Activated naive CD8-positive, alpha-beta T cell treated with anti-CD3 and anti-CD28 coated beads for 36 hours (primary cell): ENCODE measurements at places on chromosomes 3 and 15. TPM values are rescaled to one million over a fixed set of nuclear protein-coding genes. Genes with fewer than 3 reads are reported as not detected.
A peak's percentile ranks its signal among the peaks of the same experiment; 100 is the strongest.

Gene PLS1
- total RNA-seq: 6.2 TPM

Gene FGD5
- total RNA-seq: 0.27 TPM

Gene IL12A
- total RNA-seq: 0.41 TPM

DNA sequence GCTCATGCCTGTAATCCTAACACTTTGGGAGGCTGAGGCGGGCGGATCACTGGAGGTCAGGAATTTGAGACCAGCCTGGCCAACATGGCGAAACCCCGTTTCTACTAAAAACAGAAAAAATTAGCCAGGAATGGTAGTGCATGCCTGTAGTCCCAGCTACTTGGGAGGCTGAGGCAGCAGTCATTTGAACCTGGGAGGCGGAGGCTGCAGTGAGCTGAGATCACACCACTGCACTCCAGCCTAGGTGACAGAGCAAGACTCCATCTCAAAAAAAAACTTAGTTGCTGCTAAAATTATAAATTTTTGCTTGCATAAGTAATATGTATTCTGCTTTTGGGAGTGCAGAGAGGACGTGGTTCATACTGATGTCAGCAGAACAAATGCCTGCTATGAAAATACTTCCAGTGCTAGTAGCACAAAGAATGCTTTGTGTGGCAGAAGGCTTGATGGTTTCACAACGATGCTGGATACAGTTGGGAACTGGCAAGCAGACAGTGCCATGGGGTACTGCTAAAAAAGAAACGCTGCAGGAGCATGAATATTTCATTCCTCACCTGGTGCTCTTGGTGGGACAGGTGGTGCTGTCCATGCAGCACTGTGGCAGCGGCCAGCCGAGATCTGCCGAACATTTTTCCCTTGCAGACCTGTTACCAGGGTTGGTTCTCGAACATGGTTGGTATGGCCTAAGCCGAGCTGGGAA lies 31.1 kb downstream of the FBXL22 start:
- DNase-seq: no peak

Gene ZNF660
- 0.94 TPM for total RNA-seq

DNA sequence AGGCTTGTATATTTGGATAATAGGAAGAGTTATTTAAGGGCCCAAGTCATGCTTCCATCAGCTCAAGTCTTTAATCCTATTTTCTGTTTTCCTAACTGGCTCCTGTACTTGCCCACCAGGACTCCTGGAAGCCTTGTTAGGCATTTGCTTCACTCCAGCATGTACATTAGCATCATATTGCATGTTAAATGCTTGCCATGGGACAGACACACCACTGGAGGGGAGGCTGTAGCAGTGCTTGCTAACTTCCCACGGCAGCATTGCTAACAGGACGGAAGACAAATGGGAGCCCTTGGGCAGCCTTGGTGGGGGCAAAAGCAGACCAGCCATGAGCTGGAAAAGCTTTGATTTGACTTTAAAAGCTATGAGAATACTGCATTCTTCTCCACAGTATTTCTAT lies 6.1 kb downstream of the TMOD2 start:
- DNase-seq: no peak

DNA sequence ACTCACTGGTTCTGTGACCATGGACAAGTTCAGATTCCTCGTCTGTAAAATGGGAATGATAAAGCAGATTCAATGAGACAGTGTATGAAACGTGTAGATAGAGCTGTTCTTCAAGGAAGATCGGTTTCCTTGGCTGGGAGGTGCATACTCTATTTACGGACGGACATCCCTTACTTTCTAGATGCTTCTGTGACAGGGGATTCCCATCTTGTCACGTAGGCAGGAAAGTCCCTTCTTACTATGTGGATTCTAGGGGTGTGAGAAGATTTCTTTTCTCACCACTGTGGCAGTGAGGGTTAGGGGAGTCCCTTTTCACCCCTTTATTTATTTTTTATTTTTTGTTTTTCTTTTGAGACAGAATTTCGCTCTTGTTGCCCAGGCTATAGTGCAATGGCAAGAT lies 180.9 kb upstream of the TBL1XR1 start:
- DNase-seq: no peak

- DNase-seq: peak; percentile 26
Observed at GRCh38 chr15:101126618-101127505, 125.0 kb downstream of the CHSY1 start.

Gene NR2E3
- not detected for total RNA-seq

Gene BCL2A1
- 91.4 TPM for total RNA-seq

Gene SAMD7
- total RNA-seq: not detected
